DMS79 (cell line): ENCODE measurements at places on chromosomes 11 and 22.

DNA sequence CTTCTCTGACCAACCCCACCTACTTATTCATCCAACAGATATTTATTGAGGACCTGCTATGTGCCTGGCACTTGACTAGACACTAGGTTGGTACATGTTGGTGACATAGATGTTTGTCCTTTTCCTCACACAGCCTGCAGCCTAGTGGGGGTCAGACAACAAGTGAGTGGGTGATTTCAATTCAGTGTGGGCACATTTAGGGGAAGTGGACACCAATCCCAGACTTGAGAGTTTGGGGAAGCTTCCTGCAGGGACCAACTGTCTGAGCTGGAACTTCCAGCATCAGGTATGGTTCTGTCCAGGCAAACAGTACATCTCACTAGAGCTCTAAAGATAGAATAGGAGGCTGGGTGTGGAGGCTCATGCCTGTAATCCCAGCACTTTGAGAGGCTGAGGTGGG lies 5.8 kb upstream of the BCL9L start:
- DNase-seq = no peak

DNA sequence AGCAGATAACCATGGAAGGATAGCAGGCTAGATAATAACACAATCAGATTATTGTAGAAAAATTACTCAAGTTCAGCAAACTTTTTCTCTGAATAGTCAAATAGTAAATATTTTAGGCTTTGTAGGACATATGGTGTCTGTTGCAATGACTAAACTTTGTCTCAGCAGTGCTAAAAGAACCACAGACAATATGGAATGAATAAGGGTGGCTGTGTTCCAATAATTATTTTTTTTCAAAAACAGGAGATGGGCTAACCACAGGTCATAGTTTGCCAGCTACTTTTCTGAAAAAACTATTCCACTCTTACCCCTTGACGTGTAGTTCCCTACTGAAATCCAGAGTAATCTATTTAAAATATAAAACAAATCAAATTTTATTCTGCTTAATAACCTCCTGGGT lies 153.9 kb upstream of the LRRC4C start:
- no peak for DNase-seq

- no peak for DNase-seq
These were observed 2.5 kb downstream of the FAM227A start for GRCh38 chr22:38653741-38654140.

DNA sequence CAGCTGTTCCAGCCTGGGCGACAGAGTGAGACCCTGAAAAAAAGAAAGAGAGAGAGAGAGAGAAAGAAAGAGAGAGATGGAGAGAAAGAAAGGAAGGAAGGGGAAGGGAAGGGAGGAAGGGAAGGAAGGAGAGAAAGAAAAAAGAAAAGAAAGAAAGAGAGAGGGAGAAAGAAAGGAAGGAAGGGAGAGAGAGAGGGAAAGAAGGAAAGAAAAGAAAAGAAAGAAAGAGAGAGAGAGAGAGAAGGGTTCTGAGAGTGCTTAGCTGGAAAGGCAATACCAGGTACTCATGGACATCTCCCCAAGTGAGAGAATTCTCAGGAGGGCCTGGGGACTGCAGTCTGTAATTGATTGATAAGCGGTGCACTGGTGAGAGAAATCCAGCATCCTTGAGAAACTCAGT lies 12.8 kb upstream of the PRAME start:
- no peak for DNase-seq

DNA sequence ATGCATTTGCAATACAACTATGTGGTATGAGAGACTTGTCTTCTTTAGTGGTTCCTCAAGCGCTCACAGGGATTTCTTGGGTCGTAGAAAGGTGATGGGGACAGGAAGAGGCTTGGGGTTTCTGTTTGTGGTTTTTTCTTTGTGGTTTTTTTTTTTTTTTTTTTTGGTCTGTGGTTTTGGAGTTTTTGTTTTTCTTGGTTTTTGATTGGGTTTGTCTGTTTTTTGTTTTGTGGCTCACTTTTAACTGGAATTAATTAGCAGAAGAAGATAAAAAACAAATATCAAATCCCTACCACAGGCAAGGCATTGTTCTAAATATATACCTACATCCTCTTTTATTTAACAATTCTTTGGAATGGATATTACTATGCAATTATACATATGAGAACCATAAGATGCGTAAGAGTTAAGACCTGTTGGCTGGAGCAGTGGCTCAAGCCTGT lies 5.5 kb downstream of the TTC28 start:
- DNase-seq = no peak

- no peak for DNase-seq
These were observed 412.7 kb downstream of the ETS1 start for GRCh38 chr11:128174465-128175291.

GRCh38 chr11:62534779-62535545 lies 11.6 kb downstream of the AHNAK start:
- DNase-seq = no peak

DNA sequence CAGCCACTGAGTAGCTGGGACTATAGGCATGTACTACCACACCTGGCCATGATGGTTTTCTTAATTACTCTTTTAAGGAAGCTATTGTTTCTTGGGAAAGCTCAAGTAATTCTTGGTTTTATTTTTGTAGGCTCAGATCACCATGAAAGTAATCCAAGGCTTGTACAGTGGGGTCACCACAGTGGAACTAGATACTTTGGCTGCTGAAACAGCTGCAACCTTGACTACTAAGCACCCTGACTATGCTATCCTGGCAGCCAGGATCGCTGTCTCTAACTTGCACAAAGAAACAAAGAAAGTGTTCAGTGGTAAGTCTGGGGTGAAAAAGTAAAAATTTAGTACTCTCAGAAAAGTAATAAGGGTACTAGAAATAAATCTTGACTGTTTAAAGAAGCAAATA lies 11.3 kb downstream of the RRM1 start:
- DNase-seq = no peak
